ENCODE measurements at places on chromosomes 2 and 18. TPM values are rescaled to one million over a fixed set of nuclear protein-coding genes. Genes with fewer than 3 reads are reported as not detected.

Gene TTL
- total RNA-seq: 84.4 TPM

Gene SPTBN1
- total RNA-seq: 524 TPM

Gene RNU2-63P
- not detected for total RNA-seq

Gene QPCT
- 41.8 TPM for total RNA-seq

Gene SPP2
- not detected for total RNA-seq

Gene C2orf15
- total RNA-seq: 17.5 TPM

Gene MYO5B
- total RNA-seq: 6.5 TPM

Gene BARD1
- total RNA-seq: 47.1 TPM

Gene ARHGAP15
- total RNA-seq: 3.2 TPM

Gene DOK6
- 80.7 TPM for total RNA-seq
